CD4-positive, alpha-beta T cell treated with Interleukin-15 for 4 hours (primary cell): ENCODE measurements at places on chromosomes 1 and 21.

GRCh38 chr1:93504247-93505033 is 56.5 kb downstream of the FNBP1L start:
- no peak for DNase-seq

GRCh38 chr1:245671966-245672767 is 517.4 kb downstream of the KIF26B start:
- DNase-seq = no peak

DNA sequence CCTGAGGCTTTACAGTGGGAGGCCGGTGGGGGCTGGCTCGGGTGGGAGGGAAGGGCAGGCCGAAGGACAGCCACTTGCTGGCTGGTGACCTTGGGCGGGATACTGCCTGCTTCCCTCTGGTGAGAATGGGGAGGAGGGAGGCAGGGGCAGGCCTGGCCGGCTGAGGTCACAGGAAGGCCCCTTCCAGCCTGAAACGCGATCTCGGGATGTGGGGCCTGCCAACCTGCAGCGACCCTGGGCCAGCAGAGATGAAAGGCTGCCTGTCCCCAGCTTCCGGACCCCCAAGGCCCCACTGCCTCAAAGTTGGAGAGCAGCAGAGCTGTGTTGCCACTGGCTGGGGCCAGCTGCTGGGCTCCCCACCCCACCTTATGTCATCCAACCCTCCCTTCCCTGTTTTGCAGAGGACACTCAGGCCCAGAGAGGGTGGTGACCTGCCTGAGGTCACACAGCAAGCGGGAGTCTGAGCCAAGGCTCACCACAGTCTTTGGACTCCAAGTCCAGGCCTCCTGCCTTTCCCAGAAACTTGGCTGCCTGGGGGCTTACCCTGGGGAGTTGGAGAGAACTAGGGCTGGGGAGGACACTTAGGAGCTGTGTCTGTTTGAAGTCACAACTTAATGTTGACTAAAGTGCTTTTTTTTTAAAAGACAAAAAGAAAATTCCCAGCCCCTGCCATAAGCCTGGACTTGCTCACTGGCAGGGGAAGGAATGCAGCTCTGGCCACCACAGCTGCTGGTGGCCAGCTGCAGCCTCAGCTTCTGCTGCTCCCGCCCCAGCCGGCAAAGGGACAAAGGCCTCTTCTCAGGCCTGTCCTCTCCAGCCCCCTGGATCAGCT is 14.8 kb upstream of the WASF2 start:
- DNase-seq = no peak

- no peak for DNase-seq
These were observed 57.5 kb downstream of the HSD3B1 start for GRCh38 chr1:119564548-119564947.

DNA sequence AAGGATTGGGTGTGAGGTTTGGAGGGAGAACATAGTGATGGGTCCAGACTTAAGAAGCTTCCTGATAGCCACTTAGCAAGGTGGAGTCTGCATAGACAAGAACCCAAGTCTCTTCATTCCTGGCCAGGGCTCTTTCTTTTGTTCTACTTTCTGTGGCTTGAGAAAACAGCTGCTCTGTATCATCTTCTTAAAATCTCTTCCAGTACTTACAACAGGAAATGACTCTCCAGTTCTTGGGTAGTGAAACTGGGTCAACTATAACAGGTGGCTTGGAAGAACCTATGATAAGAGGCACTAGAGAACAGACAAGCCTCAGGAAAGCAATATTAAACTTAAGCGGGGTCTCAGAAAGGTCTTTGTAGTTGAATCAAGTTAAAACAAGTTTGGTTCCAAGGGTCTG is 148.1 kb upstream of the USP24 start:
- DNase-seq = no peak

DNA sequence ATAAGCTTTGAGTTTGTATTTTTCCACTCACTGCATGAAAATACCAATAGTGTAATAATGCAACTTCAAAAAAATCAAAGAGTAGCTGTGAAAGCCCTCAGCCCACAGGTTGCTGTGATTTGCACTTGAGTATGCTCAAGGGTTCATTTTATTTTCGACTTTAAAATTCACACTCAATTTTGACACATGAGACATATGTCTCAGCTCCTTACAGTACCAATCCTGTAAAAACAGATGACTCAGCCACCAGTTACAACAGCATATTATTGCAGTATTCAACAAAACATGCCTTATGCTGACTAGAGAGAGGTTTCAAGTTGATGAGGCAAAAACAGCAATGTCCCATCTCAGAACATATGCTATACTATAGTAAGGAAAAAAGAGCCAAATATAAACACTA is 66.1 kb downstream of the CYYR1 start:
- no peak for DNase-seq

DNA sequence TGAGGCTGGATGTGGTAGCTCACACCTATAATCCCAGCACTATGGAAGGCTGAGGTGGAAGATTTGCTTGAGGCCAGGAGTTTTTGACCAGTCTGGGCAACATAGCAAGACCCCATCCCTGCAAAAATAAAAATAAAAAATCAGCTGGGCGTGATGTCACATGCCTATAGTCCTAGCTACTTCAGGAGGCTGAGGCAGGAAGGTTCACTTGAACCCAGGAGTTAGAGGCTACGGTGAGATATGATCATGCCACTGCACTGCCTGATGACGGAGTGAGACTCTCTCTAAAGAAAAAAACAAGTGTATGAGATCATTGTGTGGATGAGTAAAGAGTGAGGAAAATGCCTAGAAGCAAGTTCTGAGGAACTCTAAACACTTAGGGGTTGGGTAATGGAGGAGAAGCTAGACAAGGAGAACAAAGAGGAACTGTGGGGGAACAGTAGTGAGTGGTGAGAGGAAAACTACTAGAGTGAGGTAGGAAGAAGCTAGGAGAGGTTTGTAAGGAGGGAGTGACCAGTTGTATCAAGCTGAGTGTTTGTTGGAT is 17.0 kb downstream of the CLIC4 start:
- no peak for DNase-seq

DNA sequence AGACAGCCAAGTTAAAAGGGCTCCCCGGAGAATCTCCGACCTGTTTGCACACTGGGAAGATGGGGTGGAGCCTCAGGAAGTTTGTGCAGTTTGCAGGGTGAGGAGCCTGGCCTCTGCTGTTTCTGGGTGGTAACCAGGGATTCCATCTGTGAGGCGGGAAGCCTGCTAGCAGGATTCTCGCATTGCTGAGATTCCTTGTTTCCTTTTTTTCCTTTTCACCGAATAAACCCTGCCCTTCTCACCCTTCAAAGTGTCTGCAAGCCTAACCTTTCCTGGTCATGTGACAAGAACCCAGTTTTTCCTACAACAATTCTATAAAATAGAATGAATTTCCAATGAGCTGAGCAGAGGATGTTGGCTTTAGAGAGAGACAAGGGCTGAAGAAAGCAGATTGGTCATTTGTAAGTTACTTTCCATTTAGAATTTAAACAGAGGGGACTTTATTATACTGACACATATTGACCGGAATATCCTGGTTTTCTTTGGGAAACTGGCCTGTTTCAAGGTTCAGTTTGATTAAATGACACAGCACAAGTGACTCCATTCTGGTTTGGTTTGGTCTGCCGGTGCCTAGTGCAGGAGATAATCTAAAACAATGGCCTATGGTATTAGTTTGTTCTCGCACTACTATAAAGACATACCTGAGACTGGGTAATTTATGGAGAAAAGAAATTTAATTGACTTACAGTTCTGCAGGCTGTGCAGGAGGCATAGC is 48.7 kb upstream of the DNAH14 start:
- DNase-seq = no peak

- peak; percentile 92 for DNase-seq
These were observed 60.0 kb upstream of the ATP5PO start for GRCh38 chr21:33975548-33976081.

- no peak for DNase-seq
These were observed 14.1 kb upstream of the SVBP start for GRCh38 chr1:42831273-42831672.

GRCh38 chr1:195663549-195664280 is 944.5 kb downstream of the KCNT2 start:
- DNase-seq = no peak

- DNase-seq = no peak
These were observed 115.4 kb downstream of the TRABD2B start for GRCh38 chr1:47881505-47882442.

DNA sequence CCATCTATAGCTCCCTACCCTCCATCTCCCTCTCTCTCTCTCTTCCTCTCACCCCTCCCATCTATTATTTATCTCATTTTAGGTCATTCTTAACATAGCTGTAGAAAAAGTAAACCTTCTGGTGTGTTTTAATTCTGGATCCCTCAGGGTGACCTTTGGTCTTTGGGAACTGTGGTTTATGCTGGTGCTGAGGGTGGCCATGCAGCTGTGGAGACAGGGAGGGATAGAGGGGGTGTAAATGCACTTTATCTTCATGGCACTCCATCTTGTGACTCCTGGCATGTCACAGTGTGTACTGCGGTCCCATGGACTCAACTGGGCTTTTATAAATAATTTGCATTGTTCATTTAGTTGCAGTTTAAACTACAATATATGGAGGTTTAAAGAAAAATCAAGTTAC is 50.2 kb upstream of the RUNX1 start:
- DNase-seq = no peak

DNA sequence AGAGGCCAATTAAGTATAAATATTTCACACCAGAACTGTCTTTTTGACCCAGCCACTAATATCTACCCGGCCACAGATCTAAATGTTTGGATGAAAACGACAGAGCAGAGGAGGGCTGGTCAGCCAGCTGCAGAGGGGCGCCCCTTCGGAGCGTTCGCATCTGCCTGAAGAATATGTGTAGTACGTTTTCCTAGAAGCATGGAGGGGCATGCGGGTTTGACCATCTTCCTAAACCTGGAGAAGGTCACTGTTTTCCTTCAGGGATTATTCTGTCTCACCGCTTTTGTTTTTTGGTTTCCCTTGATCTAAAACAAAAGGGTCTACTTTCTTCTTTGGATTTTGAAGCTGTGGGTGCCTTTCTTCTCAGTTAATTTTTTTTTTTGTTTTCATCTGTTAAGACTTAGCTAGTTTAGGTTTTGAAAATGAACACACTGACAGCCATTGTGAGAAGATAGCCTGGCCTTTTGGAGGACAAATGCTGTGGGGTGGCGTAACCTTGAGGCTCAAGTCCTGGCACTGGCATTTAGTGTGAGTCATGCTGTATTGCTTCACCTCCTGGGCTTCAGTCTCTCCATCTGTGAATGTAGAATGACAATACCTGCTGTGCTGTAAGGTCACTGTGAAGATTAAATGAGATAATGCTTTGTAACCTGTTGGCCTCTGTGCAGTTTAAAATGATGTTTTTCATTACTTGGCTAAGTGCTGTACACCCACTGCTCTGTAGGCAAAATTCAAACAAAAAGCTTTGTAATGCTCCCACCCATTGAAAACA is 74.1 kb upstream of the IRF2BP2 start:
- DNase-seq = no peak

DNA sequence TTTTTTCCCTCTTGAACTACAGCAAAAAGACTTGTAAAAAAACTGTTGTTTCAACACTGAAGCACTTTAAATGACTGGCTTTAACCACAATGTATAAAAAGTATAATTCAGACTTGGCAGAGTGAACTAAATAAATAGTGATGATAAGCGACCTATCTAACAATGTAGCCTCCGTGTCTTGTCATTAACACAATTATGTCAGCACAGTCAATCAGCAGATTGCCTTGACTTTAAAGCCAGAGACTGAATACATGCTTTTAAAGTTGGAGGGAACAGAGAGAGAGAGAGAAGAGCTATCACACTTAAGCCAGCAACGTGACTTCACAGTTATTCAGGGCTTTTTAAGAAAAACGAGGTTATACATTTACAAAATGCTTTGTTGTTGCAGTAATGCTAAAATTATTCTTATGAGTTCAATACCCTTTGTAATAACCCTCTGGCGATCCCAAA is 378.1 kb downstream of the LMO4 start:
- DNase-seq = no peak

- no peak for DNase-seq
These were observed 74.1 kb upstream of the CASZ1 start for GRCh38 chr1:10870493-10871096.

DNA sequence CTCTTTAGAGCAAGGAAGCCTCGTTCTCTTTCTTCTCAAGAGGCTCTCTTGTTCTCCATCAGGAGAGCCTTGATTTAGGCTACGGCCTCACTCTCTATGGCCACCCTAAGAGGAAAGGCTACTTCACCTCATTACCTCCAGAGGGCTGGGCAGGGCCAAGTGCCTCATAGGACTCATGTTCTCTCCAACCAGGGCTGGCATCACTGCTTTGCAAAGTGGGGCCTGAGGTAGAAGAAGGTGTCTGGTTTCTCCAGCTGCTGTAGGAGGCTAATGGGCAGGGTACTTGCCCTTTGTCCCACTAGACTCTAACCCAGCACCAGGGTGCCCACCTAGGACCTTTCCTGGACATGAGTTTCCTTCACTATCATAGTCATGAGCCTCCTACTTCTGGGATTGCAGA is 2.1 kb upstream of the ATXN7L2 start:
- DNase-seq = no peak

DNA sequence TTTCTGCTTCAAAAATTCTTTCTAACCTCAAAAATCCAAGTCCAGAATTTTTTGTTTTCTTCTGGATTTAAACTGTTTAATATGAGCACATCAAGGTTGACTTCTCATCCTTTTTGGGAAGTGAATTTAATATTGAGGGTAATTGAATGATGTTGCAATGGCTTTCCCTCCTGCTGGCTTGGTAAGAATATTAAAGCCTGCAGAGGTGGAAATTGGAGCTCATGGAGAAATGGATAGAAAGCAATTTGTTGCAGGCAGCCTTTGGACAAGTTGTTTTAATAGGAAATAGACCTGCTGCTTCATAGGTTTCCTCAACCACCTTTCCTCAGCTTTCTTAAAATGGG is 124.7 kb downstream of the SYT2 start:
- no peak for DNase-seq

- no peak for DNase-seq
These were observed 8.3 kb downstream of the TENT5C start for GRCh38 chr1:117613969-117614729.

GRCh38 chr1:34363915-34364314 is 187.2 kb downstream of the C1orf94 start:
- no peak for DNase-seq

GRCh38 chr21:45641480-45642035 is 2.0 kb upstream of the PCBP3 start:
- DNase-seq = no peak

GRCh38 chr1:229981736-229982135 is 85.3 kb upstream of the GALNT2 start:
- no peak for DNase-seq

DNA sequence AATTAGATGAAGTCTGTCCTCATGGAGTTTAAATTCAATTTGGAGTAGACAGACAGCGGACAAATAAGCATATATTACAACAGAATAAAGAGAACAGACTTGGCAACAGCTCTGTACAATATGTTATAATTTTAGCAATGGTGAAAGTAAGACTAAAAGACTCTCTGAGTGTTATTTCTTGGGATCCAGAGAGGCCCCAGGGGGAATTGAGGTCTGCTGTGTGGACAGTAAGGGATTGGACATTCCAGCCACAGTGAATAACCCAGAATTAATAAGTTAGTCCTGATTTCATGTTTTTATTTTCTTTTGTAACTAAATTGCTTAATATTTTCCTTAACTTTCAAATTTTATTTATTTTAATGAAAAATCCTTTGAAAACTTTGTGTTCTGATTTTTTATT is 101.7 kb downstream of the PATJ start:
- DNase-seq = no peak

- no peak for DNase-seq
These were observed 64.8 kb downstream of the NAV1 start for GRCh38 chr1:201603613-201604232.

- DNase-seq = no peak
These were observed 68.1 kb upstream of the EXO1 start for GRCh38 chr1:241779897-241780296.
